Spinal cord (tissue), 10 donors: ENCODE measurements at places on chromosomes 3 and 15.

GRCh38 chr3:48090166-48090939, 74.1 kb upstream of the MAP4 start:
- DNase-seq: no peak

GRCh38 chr15:74788683-74789151, 6.8 kb downstream of the CSK start:
- no peak for DNase-seq

DNA sequence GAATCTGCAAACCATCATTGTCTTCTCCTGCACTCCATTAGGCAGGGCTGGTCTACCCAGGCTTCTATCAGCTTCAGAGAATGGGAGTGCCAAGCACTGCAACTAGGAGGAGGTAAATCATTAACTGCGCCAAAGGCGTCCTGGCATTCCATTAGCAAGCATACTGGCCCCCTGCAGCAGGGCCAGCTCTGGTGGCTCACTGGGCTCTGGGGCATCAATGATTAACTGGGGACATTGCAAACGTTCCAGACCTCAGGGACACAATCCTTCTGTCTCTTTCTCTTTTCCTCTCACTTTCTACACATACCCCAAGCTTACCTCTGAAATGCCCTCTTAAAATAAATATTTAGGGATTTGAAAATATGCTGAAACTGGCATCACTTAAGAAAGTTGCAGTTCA, 129.0 kb downstream of the MYLK start:
- no peak for DNase-seq

GRCh38 chr3:125054062-125054448, 1.7 kb downstream of the HEG1 start:
- DNase-seq: no peak

GRCh38 chr15:29050870-29051269, 165.1 kb downstream of the APBA2 start:
- no peak for DNase-seq

DNA sequence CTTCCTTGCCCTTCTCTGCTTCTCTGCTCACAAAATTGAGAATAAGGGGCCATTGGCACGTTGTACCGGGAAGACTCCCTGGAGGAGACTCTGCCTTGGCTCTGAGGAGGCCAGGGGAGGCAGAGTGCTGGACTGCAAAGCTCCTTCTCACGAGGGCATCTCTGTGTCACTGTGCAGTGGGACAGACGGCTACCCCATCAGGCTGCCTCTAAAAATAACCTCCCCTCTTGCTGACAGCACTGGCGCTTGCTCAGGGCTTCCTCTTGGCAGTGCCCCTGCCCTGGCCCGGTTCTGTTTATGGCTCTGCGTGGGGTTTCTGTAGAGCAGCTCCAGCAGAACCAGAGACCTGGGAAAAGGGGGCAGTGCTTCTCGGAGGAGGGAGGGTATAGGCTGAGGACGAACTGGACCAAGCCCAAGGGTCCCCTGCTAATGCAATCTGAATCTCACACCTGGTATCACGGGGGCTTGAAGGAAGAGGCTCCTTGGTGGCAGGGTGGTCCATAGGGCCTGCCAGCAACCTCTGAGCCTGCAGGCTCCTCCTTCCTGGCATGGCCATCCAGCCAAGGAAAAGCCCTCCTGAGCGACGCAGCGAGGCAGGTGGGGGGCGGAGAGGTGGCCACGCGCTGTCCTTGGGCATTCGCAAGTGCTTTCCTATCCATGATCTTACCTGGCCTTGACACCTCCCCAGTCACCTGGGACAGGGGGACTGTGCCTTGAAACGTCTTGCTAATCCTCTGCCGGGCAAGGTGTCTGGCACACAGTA, 63.3 kb upstream of the TLE3 start:
- DNase-seq: no peak

DNA sequence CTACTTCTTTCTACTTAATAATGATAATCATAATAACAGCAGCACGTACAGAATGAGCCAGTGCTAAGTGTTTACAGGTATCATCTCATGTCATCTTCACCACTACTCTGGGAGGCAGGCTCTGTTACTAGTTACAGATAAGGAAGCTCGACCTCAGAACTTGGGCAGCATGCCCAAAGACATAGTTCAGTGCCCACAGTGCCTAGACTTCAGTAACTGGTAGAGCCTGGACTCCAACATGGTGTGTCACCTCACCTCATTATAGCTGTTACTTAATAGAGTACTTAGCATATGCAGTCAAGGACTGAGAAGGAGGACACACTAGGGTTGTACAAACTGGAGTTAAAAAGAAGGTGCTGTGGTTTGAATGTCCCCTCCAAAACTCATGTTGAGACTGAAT, 7.6 kb downstream of the GADL1 start:
- no peak for DNase-seq

DNA sequence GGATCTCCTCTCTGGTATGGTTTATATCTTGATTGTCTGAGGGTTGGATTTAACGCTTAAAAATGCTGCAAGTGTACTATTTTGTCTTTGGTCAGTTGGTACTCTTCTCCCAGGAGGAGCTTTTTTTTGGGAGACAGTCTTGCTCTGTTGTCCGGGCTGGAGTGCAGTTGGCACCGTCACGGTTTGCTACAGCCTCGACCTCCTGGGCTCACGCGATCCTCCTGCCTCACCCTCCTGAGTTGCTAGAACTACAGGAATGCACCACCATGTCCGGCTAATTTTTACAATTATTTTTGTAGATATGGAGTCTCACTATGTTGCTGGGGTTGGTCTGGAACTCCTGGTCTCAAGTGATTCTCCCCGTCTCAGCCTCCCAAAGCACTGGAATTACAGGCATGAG, 89.5 kb downstream of the FNDC3B start:
- no peak for DNase-seq

DNA sequence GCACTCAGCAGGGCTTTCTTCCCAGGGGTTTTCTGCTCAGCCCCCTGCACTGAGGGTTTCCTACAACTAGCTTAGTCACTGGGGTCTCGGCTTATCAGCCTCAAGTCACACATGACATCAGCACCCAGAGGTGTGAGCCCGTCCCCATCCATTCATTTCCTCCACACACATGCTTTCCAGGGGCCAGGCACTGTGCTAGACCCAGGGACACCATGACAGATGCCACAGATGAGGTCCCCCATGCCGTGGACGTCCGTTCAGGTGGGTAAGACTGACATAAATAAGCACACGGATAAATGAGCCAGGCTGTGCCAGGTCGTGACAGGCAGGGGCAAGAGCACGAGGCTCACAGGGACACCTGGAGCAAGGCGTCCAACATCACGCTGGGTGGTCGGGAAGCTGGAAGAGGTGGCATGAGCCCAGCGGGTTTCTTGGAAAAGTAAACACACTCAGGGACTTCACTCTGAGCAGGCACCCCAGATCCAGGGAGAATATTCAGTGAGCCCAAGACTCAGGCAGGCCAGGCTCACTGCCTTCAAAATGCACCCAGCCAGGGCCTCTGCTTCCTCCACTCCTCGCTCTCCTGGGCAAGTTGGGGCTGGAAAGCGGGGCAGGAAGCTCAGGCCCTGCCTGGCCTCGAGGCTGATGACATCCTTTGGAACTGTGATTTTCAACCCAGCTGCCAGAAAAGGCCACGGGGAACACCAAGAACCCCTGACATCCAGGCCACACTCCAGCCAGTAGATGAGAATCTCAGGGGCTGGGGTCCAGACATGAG, 139.3 kb downstream of the CHSY1 start:
- DNase-seq: no peak

- no peak for DNase-seq
Measured at GRCh38 chr15:42064271-42064670, 30.1 kb downstream of the PLA2G4D start.

GRCh38 chr3:171005648-171006047, 20.9 kb downstream of the SLC2A2 start:
- DNase-seq: no peak

DNA sequence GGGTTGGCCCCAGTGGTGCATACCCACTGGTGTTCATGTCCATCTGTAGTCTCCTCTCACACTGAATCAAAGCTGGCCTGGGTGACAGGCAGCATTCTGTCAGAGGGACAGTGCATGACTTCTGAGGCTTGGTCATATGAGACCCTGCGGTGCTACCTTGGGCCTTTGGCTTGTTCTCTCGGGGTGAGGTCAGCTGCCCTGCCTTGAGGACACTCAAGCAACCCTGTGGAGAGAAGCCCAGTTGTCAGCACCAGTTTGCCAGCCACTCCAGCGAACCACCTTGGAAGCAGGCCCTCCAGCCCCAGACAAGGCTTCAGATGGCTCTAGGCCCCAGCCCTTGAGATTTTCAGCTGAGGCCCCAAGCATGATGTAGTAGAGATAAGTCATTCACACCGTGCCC, 16.9 kb upstream of the RAB7A start:
- no peak for DNase-seq

DNA sequence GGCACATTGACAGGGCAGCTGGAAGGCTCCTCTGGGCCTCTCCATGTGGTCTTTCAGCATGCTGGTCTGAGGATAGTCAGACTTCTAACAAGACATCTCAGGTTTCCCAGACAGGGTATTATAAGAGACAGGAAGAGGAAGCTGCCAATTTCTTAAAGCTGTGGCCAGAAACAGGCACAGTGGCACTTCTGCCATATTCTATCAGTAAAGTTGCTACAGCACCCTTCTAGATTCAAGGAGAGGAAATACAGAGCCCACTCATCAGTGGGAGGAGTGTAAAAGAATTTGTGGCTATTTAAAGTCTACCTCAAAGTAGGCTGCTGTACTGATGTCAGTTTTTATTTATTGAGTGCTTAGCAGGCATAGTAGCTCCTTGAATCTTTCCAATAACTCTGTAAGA, 55.5 kb downstream of the BTD start:
- no peak for DNase-seq

DNA sequence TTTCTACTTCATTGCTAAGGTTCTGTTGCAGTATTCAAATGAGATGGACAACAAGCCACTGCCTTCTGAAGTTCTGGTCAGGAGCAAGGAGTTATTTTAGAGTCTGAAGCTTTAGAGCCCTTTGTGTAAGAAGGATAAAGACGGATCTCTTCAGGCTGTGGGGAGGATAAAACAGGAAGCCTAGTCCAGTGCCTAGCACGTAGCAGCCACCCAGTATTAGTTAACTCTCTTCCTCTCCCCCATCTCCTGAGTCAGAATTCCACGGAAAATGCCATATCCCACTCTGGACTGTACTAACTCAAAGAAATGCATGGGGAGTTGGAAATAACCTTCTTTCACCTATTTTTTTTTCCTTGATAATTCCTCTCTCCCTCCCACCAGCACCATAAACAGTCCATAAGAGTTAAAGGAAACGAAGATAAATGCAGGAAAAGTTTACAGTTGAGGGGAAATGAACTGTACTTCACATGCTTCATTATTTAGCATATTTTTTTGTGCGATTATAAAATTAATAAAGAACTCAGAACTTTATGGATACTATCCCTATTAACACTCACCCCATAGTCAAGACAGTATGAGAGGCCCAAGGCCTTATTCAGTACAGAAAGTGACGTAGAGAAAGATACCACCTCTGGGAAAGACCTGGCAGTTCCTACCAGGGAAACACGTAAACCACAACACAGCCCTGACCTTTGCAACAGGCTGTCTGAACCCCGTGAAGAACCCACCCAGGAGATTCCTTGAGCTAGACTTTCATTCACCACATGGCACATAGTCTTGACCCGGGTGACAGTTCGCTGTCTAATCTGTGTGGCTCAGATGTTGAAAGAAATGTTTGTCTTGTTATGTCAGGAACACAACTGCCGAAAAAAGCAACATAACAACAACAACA, 9.2 kb downstream of the IGF2BP2 start:
- no peak for DNase-seq

- DNase-seq: no peak
Measured at GRCh38 chr3:69126999-69127398, 4.6 kb upstream of the LMOD3 start.

GRCh38 chr3:63968612-63969350, 54.5 kb downstream of the PSMD6 start:
- DNase-seq: no peak

DNA sequence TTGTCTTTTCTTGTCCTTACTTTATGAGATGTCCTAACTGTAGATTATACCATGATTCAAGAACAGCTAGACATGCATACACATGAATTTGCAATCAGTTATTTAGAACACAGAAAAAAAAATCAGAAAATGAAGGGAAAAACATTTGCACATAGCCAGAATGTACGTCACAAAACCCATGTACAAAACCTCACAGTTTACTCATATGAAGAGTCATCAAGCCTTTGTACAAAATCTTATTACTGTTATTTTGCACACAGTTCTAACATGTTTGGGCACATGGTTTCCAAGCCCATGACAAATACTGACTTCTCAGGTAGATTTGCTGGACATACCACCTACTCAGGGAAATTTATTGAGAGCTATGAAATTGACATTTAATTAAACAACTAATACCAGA, 48.2 kb downstream of the MAP3K13 start:
- no peak for DNase-seq

GRCh38 chr15:96888764-96889163, 558.3 kb downstream of the NR2F2 start:
- DNase-seq: no peak

- DNase-seq: peak; percentile 46
Measured at GRCh38 chr3:32733631-32734229, 48.7 kb downstream of the CNOT10 start.

DNA sequence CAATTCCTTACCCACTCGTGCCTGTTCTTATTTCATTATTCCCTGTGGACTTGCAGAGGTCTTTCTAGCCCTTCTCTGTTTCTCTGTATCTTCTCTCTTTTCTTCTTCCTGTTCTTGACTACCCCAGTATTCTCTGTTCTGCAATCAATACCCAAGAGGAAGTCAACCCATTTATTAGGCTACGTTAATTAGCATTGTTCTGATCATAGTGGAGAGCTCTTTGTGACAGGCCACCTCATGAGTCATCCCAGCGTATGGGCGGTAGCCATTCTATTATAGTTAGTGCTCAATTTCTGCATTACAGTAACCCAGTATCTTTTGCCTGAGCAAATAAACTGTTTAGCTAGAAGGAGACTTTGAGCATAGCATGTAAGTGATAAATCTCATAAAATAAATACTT, 259.5 kb upstream of the GRM7 start:
- no peak for DNase-seq

- DNase-seq: no peak
Measured at GRCh38 chr3:121895121-121895520, 920 bp downstream of the SLC15A2 start.

GRCh38 chr3:124410471-124410870, 319.8 kb upstream of the UMPS start:
- no peak for DNase-seq

DNA sequence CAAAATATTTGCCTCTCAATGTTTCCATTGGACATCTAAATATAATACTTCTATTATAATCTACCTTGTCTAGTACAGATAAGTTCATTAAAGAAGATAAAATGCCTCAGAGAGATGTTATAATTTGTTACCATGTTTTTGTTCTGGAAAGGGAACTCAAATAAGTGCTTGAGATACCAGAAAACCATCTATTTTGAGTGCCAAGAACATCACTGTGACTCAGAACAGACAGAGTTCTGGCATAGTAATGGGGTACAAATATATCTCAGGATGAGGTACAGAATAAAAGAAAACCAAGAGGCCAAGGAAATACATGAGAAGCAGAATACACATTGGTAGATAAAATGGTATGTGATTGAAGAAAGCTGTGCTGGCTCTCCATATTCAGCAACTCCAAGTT, 58.9 kb downstream of the IMPG2 start:
- no peak for DNase-seq

GRCh38 chr3:143627336-143627735, 220.9 kb downstream of the SLC9A9 start:
- DNase-seq: no peak

- DNase-seq: no peak
Measured at GRCh38 chr3:53254509-53255422, 1.1 kb downstream of the TKT start.
